Inflammatory macrophage treated with lipopolysaccharide for 1 hour (primary cell): ENCODE measurements at places on chromosomes 1 and 21.

- DNase-seq = no peak
Observed at GRCh38 chr21:17050646-17051045, 462.2 kb upstream of the CXADR start.

DNA sequence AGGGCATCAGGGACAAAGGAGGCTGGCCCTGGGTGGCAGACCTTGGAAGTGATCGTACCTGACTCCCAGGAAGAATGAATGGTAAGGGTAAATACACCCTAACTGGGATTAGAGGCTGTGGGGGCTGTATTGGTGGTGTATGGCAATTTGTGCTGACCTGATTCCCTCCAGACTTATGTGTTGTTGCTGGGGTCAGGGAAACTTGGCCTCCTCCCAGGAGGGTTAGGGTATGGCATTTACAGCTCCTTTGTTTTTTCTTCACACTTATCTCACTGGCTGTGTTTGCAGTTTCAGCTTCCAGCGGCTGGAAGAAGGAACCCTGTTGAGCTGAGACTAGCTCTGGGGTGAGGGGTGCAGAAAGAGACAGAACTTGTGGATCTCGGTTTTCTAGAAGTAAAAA lies 8.2 kb downstream of the VANGL1 start:
- DNase-seq = no peak

DNA sequence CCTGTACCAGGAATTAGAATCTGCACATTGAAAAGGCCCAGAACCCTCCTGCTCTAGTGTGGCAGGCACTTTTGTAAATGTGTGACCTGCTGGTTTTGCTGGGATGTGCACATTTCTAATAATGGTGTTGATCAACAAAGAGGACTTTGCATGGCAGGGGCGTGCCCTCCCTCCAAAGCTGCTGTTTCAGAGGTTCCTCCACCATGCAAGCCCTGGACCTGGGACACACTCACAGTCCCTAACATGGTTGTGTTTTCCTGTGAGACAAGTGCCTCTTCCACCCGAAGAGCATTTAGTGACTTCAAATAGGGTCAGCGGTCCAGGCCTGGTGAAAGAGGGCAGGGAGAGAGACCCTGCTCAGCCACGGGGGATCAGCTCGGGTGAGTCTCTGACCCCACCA lies 28.1 kb downstream of the TENT5C start:
- DNase-seq = no peak

DNA sequence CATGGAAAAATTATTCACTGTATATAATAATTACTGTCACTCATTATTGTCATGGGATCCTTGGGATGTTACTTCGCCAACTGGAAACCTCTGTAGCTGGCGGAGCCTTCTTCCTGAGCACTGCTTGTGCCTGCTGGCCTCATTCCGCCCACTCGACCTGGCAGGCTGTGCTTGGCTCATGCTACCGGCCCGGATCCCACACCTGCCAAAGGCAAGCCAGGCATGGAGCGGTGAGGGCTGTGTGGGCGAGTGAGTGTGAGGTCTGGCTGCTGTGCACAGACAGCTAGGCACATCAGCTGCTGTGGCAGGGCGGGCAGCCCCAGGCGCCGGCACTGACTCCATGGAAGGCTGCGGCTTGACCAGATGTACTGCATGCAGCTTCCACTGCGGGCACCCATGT lies 78.4 kb downstream of the DISP1 start:
- DNase-seq = no peak

- no peak for DNase-seq
Observed at GRCh38 chr1:17869815-17870214, 114.7 kb downstream of the ACTL8 start.
